ENCODE measurements at places on chromosomes 6 and 20.

- DNase-seq = no peak
These were observed 474.9 kb upstream of the CHD6 start for GRCh38 chr20:42093041-42093440.

- no peak for DNase-seq
These were observed 337.2 kb downstream of the SMOC2 start for GRCh38 chr6:168778201-168778600.

- no peak for DNase-seq
These were observed 5.9 kb downstream of the CDYL start for GRCh38 chr6:4781967-4782575.

GRCh38 chr6:51269876-51270275 is 451.2 kb downstream of the TFAP2B start:
- no peak for DNase-seq

DNA sequence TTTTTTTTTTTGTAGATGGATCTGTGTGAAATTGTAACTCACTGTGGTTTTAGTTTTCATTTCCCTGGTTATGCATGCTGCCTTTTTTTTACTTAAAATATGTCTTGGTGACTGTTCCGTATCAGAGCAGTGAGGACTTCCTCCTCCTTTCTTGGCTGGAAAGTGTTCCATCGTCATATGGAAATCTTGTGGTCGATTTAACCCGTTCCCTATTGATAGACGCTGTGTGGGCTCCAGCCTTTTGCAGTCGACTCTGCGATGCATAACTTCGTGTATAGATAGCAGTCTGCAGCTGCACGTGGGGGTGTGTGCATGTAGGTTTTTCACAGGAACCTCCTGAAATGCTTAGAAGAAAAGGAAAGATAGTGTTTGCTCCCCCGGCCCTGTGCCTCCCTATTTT is 28.1 kb upstream of the PNPLA1 start:
- no peak for DNase-seq

GRCh38 chr6:134539865-134540323 is 222.0 kb upstream of the SGK1 start:
- DNase-seq = no peak

GRCh38 chr20:8306937-8307336 is 174.9 kb downstream of the PLCB1 start:
- no peak for DNase-seq

- DNase-seq = no peak
These were observed 33.4 kb downstream of the TNXB start for GRCh38 chr6:32075781-32076180.

DNA sequence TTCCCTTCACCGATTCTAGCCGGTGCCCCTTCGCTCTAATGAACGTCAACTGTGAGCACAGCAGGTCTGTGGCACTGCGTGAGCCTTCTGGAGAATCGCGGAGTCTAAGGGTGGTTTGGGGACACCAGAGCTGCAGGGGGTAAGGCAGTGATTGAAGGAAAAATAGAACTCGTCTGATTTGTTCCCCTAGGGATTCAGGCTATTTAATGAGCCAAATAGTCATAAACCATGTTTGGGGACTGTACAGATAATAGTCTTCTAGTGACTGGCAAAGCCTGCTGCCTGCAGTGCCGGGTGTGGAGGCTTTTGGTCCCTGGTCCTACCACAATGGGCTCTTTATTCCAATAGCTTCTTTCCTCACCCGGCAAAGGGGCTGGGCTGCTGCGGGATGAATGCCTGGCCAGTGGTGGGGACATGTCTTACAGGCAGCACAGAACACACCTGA is 11.1 kb upstream of the NTSR1 start:
- DNase-seq = no peak

DNA sequence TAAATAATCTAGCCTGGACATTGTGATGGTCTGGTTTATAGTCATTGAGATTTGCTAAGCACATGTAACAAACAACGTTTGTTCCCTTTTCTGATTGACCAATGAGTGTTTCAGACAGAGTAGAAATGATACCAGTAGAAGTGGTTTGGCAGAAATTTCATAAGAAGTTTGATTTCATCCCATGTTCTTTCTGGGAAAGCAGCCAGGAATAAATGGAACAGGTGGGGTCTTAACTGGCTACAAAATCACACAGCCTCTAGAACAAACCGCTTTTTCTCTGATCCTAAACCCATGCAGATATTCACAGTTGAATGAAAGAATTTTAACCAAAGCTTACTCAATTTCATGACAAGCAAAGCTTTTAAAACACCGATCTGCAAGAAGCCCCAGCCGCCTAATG is 227.5 kb downstream of the UST start:
- DNase-seq = no peak

DNA sequence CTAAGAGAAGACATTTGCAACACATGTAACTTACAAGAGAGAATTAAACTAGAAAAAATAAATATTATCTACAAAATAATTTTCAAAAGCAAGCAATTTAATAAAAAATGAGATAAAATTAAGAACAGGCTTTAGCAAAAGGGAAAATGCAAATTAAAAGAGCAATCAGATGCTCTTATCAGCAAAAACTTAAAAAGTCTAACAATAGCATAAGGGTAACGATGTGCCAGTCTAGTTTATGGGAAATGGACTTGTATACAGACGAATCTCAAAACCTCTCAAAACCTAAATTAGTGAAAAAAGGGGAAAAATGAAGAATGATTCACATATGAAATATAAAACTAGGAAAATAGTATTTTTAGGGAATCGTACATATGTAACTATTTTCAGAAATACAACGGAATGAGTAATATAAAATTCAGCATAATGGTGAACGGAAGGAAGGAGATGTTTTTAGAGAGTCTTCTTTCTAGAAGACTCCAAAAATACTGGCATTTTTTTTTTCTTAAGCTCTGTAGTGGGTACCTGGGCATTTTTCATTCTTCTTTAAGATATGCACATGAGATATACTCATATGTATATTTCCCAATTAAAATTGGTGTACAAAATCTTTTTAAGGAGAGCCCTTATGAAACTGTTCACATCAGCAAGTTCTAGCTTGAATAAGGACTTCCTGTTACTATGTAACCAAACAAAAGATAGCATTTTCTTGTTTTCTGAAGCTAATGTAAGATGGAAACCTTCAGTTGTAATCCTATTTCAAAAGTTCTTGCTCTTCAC is 927 bp upstream of the MANEA start:
- DNase-seq = no peak

DNA sequence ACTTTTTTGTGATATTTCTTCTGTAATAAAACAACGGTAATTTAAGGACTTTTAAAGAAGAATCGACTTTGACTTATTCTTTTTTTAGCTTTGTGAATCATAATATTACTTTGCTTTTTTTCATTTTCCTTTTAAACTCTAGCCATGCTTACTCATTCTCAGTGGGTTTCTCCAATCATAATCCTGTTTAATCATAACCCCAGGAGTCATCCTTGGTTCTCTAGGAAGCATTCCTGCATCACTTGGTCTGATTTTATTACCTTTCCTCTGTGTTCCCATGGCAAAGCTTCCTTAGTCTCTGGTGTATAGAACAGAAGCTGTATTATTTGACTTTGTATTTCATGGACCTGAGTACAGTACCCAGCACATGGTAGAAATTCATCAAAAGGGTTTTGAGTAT is 223.5 kb downstream of the CDKAL1 start:
- peak; percentile 7 for DNase-seq

DNA sequence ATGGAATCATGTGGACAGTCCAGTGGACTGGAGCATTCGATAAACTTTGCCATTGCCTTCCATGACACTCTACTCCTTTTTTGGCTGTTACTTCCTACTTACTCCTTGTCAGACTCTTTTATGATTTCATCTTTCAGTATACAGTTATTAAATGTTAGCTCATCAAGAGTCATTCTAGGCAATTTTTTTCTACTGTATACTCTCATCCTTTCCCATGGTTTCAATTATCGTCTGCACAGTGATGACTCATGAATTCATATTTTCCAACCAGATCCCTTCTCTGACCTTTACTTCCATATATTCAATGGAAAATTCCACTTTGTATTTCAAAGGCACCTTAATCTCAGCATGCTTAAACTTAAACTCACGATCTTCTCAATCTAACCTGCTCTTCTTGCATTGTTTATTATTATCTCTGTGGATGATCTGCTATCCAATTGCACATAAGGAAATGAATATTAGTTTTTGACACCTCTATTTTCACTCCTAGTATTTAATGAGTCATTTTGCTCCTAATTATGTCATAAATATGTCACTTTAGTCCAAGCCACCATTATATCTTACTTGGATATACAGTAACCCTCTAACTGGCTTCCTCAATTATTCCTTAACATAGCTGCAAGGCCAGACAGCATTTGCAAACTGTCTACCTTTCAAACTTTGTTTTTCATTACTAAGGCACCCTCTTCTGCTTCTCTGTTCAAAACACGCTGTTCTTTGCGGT is 427.5 kb downstream of the PHF3 start:
- no peak for DNase-seq

GRCh38 chr6:90347411-90347851 is 50.8 kb upstream of the BACH2 start:
- DNase-seq = no peak

- no peak for DNase-seq
These were observed 31.4 kb downstream of the SMLR1 start for GRCh38 chr6:130858498-130859160.

- DNase-seq = no peak
These were observed 108.4 kb upstream of the PRSS16 start for GRCh38 chr6:27138837-27139755.

DNA sequence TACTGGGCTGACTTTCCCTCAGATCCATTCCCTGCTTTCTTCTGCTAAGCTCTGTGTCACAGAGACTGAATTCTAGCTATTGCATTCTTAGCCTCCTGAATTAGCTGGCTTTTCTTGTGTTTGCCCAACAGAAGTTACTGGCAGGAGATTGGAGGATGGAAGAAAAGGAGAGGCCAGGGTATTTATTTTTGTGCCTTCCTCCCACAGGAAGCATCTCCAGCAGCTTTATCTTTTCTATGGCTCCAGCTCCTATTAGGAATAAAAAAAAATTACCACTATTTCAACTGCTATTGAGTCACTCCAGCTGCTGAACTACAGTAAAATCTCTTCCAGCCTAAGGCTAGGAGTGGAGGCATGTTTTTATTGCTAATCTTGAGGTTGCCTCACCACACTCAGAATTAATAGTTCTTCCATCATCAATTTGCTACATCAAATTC is 492.4 kb downstream of the RFPL4B start:
- DNase-seq = peak; percentile 75

DNA sequence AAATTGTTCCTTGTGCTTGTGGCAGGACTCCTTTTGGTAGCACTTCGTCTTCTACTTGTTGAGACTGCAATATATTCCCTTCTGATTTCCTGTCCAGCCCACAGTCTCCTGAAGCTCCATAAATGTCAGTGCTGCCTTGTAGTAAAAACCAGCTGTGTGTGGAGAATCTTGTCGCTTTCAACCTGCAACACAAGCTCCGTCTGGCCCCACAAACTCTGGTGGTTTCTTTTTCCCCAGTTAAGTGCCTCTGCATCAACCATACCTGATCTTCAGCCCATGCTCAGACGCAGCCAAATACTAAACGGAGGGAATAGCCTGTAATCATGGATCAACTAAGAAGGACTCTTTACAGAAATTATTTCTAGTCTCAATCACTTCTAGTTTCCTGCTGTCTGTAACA is 1133.3 kb upstream of the ADGRB3 start:
- DNase-seq = no peak

- no peak for DNase-seq
These were observed 48.7 kb upstream of the CRISP1 start for GRCh38 chr6:49915035-49915434.

DNA sequence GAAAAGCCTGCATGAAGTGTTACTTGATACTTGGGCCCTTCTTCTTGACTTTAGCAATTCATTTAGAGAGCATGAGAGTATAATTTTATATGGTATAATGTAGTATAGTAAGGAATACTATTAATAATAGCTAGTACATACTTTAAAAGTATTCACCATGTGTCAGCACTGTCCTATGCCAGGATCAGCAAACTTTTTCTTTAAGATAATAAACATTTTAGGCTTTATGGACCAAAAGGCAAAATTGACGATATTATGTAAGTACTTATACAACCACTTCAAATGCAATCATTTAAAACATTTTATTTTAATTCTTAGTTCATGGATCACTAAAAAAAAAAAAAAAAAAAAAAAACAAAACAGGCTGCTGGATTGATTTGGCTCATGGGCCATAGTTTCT is 163.9 kb downstream of the IBTK start:
- peak; percentile 74 for DNase-seq

DNA sequence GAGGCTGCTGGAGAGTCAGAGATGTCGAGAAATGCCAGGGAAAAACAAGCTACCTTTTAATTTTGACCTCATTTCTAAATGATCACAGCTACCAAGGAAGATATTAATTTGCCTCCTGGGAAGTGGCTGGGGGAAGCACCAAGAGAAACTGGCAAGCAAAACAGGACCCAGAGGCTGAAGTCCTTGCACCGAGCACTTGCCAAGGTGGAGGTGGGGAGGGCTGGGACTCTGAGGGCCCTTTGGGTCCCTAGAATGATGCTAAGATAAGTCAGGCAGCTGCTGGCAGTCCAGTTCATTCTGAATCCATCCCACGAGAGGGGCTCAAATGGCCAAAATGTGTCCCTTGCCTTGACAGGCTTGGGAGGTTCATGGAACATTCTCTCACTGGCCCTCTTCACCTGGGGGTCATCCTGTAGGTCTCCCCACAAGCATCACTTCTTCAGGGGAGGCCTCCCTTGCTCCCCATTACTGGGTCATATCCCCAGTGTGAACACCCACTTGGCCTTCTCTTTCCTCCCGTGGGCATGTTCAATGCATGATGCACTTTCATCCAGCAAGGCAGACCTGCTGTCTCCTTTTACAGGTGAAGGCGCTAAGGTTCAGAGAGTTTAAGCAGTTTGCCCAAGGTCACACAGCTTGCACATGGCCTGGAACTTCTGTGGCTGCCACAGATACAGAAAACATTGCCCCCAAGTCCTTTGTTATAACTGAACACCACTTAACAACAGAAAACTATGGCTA is 39.1 kb upstream of the BLCAP start:
- DNase-seq = no peak
